ENCODE measurements at places on chromosomes 6 and 20. TPM values are rescaled to one million over a fixed set of nuclear protein-coding genes. Genes with fewer than 3 reads are reported as not detected.

The SALL4 gene
- polyA plus RNA-seq = 0.08 TPM

The ACAT2 gene
- polyA plus RNA-seq = 32.7 TPM

The PRRT1 gene
- not detected for polyA plus RNA-seq

The SLC35D3 gene
- 0.10 TPM for polyA plus RNA-seq

The FILIP1 gene
- polyA plus RNA-seq = not detected

The SLC24A3 gene
- polyA plus RNA-seq = not detected

The OPN5 gene
- not detected for polyA plus RNA-seq

- no peak for DNase-seq
- peaks cover 5% of the 10 kb centered on the region for H3K27me3 ChIP-seq
- no peak overlapping the region for H3K4me3 ChIP-seq
- no peaks in the 10 kb centered on the region for H3K4me1 ChIP-seq
- H3K36me3 ChIP-seq = no peaks in the 10 kb centered on the region
- H3K27ac ChIP-seq = no peak overlapping the region
Observed at GRCh38 chr6:134424165-134424797, 106.4 kb upstream of the SGK1 start.

DNA sequence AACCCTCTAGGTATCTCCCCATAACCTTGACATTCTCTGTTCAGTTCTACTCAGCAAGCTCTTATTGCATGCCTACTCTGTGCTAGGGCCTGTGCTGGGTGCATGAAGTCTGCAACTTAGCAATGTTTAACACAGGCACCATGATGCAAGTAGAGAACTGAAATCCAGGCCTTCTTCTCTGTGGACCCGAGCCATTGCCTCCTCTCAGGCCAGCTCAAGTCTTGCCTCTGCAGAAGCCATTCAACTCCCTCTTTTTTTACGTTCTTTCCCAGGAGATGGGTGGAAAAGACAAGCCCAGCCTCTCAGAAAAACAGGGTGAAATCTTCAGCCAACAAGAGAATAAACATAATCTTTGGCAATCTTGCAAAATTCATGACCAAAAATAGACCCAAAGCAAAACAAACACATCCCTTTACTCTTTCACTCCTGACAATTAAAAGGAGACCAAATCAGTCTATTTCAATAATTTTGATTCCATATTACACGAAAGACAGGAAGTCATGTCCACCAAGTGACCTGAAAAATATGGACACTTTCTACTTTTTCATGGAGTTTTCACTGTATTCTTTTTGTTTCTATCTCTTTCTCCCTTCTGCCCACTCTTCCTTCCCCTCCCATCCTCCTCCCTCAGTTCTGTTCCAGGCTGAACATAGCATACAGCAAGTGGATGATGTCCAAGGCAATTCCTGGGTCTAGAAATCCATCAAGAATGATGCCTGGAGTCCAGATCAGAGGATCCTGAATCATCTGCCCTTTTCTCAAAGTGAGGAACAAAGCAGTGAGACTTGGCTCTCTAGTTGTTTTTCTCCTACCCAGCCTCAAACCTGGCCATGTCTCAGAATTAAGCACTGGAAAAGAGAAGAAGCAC, 45.4 kb upstream of the MOCS1 start:
- H3K27me3 ChIP-seq = peaks cover 3% of the 10 kb centered on the region
- H3K4me1 ChIP-seq = no peaks in the 10 kb centered on the region
- no peaks in the 10 kb centered on the region for H3K36me3 ChIP-seq

- H3K27me3 ChIP-seq = peaks cover 6% of the 10 kb centered on the region
- no peaks in the 10 kb centered on the region for H3K36me3 ChIP-seq
- H3K27ac ChIP-seq = peak within 1 kb of the TSS; percentile 18
- H3K4me1 ChIP-seq = peaks cover 11% of the 10 kb centered on the region
- H3K4me3 ChIP-seq = peak within 1 kb of the TSS; percentile 94
Observed at GRCh38 chr20:23637282-23638221, at the start of gene CST3. CST3 (minus strand) TSS chr20:23637955; CDS start chr20:23637862, 93 bp downstream.

GRCh38 chr20:41279546-41280225, 37.8 kb downstream of the ZHX3 start:
- no peaks in the 10 kb centered on the region for H3K36me3 ChIP-seq
- H3K4me1 ChIP-seq = no peaks in the 10 kb centered on the region
- no peak overlapping the region for H3K27ac ChIP-seq
- no peak for DNase-seq

GRCh38 chr6:140032189-140032588, 657.7 kb upstream of the CITED2 start:
- peaks cover 3% of the 10 kb centered on the region for H3K27me3 ChIP-seq
- H3K4me1 ChIP-seq = no peaks in the 10 kb centered on the region
- no peak overlapping the region for H3K27ac ChIP-seq
- H3K36me3 ChIP-seq = no peaks in the 10 kb centered on the region
- no peak overlapping the region for H3K4me3 ChIP-seq

DNA sequence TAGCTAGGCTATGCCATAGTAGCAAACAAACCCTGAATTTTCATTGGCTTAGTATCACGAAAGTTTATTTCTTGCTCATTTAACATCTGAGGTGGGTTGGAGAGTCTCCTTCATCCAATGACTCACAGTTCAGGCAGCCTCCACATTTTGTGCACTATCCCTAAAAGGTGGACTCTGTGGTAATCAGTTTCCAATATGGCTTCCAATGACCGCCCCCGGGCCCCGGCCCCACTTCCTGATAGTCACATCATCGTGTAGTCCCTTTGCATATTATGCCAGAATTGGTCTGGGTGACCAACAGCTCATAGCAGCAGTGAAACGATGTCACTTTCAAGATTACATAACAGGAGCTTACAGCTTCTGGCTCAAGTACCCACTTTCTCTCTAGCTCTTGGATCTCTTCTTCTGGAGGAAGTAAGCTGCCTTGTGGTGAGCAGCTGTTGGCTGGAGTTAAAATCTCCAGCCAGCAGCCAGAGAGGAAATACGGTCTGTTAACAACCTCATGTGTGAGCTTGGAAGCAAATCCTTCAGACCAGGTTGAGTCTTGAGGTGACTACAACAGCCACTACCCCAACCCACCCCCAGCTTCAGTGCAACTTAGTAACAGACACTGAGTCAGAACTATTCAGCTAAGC, 7.8 kb downstream of the HCRTR2 start:
- no peak for DNase-seq
- no peak overlapping the region for H3K27ac ChIP-seq
- peaks cover 3% of the 10 kb centered on the region for H3K27me3 ChIP-seq
- H3K4me1 ChIP-seq = no peaks in the 10 kb centered on the region

DNA sequence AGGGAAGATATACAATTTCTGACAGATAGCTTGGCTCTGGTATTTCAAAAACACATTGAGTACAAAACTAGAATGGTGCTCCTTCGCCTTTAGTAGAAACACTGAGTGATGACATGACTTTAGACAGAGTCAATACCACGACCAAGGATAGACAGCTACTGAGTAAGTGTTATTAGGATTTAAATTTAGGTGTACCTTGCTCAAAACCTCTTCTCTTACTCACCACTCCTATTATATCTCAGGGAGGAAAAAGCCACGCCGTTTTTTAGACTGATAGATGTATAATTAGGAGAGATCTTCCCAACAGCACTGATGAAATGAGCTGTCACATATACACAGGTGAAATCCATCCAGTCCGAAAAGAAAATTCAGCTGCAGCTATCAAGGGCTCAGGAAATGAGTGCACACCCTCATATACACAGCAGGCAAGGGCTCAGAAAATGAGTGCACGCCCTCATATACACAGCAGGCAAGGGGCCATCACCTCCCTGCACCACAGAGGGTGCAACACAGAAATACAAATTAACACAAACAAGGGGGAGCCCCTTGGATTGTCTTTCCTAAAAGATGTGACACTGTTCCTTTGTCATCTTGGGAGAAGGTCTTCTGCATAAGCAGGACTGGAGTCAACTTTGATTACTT, 53.7 kb downstream of the LYRM4 start:
- no peak for DNase-seq
- H3K27ac ChIP-seq = no peak overlapping the region
- no peaks in the 10 kb centered on the region for H3K4me1 ChIP-seq
- H3K4me3 ChIP-seq = no peak overlapping the region
- no peaks in the 10 kb centered on the region for H3K27me3 ChIP-seq

DNA sequence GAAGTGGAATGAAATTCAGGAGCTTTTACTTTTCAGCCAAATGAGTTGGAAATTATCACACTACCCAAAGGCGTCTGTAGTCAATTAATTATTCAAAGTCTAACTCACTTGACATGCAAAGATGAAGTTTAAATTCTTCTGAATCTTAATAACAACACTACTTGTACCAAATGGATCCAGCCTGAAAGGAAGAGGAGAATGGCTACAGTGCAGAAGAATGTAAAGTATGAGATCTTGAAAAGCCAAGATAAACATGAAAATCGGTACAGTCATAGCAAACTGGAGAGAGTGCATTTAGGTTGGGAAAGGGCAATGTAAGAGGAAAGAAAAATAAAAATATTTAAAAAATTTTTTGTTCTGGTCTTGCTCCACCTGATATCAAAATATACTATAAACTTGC, 195.5 kb downstream of the SIM1 start:
- no peak overlapping the region for H3K27ac ChIP-seq
- H3K27me3 ChIP-seq = peaks cover 3% of the 10 kb centered on the region
- no peak for DNase-seq
- no peak overlapping the region for H3K4me3 ChIP-seq

- H3K27me3 ChIP-seq = peaks cover 3% of the 10 kb centered on the region
- H3K4me1 ChIP-seq = no peaks in the 10 kb centered on the region
- H3K27ac ChIP-seq = no peak overlapping the region
- no peak overlapping the region for H3K4me3 ChIP-seq
- H3K36me3 ChIP-seq = no peaks in the 10 kb centered on the region
Observed at GRCh38 chr6:105161421-105161820, 18.4 kb downstream of the POPDC3 start.

- peaks cover 9% of the 10 kb centered on the region for H3K27me3 ChIP-seq
- no peaks in the 10 kb centered on the region for H3K4me1 ChIP-seq
- peak overlapping the region; percentile 5 for H3K27ac ChIP-seq
- H3K36me3 ChIP-seq = no peaks in the 10 kb centered on the region
- DNase-seq = no peak
- no peak overlapping the region for H3K4me3 ChIP-seq
Observed at GRCh38 chr20:40663991-40664880, 24.8 kb downstream of the MAFB start.

DNA sequence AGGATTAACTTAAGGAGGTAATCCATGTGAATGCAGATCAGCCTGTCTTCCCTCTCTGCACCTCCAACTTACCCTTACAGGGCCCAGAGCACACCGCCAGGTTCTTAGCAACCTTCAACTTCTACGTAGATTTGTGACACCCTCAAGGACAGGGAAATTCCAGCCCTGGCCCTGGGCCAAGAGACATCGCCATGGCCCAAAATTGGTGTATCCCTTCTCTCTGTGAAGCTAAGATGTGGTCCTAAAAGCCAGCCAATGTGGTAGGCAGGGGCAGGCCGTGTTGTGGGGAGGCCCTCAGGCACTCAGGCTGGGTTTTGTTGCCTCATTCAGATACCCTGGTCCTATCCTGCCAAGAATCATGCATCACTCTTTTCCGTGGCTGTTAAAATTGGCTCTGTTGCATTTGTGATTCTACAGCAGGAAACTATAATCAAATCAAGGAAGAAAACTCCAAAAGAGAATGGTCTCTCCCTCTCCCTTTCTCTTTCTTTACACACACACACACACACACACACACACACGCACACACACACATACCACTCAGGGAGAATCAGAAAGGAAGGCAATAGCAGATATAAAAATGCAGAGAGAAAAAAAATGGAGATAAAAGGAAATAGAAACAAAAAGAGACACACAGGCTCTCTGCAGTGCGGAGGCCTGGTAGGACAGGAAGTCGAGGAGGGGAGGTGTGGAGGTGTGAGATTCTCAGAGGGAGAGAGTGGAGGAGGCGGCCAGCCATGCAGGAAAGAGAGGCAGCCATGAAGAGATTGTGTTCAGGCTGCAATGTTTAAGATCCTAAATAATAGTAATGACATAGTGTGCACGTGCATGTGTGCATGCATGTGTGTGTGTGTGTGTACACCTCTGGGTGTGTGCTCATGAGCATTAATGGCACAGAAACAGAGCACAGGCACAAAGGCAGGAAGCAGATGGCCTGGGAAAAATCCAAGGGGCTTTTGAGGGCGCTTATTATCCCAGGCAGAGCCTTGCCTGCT, 201.8 kb upstream of the LRFN2 start:
- H3K27me3 ChIP-seq = peaks cover 7% of the 10 kb centered on the region
- peak overlapping the region; percentile 70 for H3K4me3 ChIP-seq
- DNase-seq = peak; percentile 64

DNA sequence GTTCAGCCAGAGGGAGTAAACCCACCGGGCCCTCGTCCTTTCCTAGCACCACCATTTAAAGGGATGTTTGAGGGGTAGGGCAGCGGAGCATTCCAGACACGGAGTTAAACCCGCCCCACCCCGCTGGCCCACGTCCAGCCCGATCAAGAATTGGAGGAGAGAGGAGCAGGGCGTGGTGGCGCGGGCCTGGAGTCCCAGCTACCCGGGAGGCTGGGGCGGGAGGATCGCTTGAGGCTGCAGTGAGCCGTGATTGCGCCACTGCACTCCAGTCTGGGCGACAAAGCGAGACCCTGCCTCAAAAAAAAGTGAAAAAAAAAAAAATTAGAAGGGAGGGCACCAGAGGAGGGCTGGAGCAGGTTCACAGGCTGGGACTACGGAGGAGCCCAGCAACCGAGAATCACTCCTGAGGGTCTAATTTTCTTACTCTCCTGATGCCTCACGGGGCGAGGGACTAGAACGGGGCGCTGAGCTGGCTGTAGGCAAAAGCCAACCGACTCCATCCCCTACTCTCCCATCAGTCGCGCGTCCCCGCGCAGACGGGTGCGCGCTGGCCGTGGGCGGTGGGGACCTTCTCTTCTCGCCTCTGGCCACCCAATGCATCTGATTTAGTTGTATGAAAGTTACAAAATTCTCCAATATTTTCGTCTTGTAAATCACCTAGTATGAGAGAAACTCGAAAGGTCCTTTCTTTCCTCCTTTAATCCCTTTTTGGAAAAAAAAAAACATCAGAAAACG, 6.1 kb upstream of the HSPA1B start:
- peak overlapping the region; percentile 94 for H3K4me3 ChIP-seq
- DNase-seq = peak; percentile 45
- peaks cover 55% of the 10 kb centered on the region for H3K4me1 ChIP-seq
- no peaks in the 10 kb centered on the region for H3K36me3 ChIP-seq
- H3K27me3 ChIP-seq = peaks cover 2% of the 10 kb centered on the region

- H3K27ac ChIP-seq = no peak overlapping the region
- H3K27me3 ChIP-seq = no peaks in the 10 kb centered on the region
- no peaks in the 10 kb centered on the region for H3K4me1 ChIP-seq
- no peak for DNase-seq
- H3K36me3 ChIP-seq = no peaks in the 10 kb centered on the region
Observed at GRCh38 chr6:91149246-91149955, 562.5 kb upstream of the MAP3K7 start.

DNA sequence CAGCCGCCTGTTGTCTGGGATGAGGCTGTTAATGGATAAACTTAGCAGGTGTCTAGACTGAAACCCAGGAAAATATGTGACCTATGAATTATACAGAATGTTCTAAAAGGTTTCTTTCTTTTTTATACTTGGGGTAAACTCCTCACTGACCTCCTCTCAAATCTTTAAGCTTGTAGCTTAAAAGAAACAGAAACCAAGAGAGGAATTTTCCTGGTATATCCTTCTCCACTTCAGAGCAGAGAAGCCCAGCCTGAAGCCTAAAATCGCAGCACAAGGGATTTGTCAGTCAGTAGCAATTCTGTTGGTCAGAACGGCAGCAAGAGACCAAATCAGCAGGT, 99.4 kb upstream of the RIPOR2 start:
- peak overlapping the region; percentile 94 for H3K4me3 ChIP-seq
- H3K36me3 ChIP-seq = no peaks in the 10 kb centered on the region
- H3K27me3 ChIP-seq = no peaks in the 10 kb centered on the region
- peak overlapping the region; percentile 100 for H3K27ac ChIP-seq

GRCh38 chr6:80133020-80133419, 26.5 kb downstream of the BCKDHB start:
- no peaks in the 10 kb centered on the region for H3K4me1 ChIP-seq
- no peak overlapping the region for H3K27ac ChIP-seq
- no peak overlapping the region for H3K4me3 ChIP-seq
- DNase-seq = no peak
- no peaks in the 10 kb centered on the region for H3K27me3 ChIP-seq
- H3K36me3 ChIP-seq = peaks cover 15% of the 10 kb centered on the region

Measured in immature natural killer cell (primary cell).